Mesenteric fat pad (tissue), 1 donor: ENCODE measurements at places on chromosomes 3 and 15. TPM values are rescaled to one million over a fixed set of nuclear protein-coding genes. Genes with fewer than 3 reads are reported as not detected.

DNA sequence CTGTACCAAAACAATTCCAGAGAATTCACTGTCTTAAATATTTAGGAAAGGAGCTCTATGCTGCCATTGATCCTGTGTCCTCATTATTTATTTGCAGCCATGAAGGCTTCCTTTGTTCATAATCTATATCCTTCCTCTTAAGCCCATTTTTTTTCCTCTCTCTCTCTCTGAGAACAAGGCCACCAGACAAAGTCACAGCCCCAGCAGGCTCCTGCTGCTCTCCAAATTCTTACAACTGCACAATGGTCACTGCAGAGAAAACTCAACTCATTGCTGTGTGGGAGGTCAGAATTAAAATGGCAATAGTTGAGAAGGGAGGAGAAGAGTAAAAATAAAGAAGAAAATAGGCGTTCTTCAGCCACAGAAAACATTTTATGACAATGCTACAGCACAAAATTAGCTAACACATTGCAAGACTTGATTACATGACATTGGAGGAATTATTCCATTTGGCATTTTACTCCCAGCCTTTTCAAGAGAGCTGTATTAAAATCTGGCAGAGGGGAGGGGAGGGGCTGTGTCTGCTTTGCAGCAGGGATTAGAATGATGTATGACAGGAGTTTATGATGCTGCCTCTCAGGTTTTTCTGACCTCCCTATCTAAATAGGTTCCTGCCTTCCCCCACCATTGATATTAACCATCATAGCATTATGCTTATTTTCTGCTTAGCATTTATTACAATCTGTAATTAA is 399.7 kb upstream of the THBS1 start:
- DNase-seq = no peak

The PLS1 gene
- 1.2 TPM for total RNA-seq

GRCh38 chr3:115843206-115843605 is 219.9 kb downstream of the GAP43 start:
- no peak for DNase-seq

DNA sequence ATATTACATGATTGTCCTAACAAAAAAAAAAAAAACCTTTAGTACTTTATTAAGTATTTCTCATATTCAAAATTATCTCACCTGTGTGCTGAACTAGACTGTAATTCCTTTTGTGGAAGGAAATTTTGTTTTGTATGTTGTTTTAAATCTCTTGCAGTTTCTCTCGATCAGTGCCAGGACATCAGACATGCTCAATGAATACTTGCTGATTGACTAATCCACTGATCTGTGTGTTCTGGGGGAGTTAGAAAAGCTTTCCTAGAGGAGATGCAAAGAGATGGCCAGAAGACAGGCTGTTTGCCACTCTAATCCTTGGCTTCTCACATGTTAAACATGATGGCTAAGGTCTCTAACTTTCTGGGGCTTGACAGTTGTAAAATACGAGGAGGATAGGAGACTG is 233.3 kb upstream of the NR2E3 start:
- DNase-seq = no peak

GRCh38 chr15:97679106-97679688 is 281.3 kb upstream of the ARRDC4 start:
- DNase-seq = no peak

The PRR20G gene
- not detected for total RNA-seq

DNA sequence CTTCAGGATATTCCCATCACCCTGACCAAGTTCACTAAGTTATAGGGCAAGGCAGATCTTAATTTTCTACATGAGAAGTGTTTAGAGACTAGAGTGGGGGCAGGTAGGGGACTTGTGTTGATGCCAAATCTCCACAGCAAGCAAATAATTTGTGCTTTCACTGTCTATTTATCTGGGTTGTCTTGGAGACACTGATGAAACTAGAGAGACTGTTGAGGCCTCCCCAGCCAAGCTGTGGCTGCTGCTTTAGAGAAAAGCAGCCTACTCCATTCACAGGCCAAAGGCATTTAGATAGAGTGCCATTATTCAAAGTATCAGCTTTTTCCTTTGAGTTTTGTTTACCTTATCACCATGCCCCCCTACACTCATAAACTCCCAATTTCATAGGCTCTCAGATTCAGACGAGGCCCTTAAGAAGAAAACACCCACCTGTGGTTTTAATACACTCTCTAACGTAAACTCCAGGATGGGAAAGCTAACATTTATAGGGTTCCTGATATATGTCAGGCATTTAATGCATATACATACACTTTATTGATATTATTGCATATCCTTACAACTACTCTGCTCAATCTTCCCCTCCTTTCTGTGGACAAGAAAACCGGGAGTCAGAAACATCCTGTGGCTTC is 130.4 kb upstream of the FOXB1 start:
- no peak for DNase-seq

GRCh38 chr3:85081191-85081906 is 122.6 kb downstream of the CADM2 start:
- no peak for DNase-seq

DNA sequence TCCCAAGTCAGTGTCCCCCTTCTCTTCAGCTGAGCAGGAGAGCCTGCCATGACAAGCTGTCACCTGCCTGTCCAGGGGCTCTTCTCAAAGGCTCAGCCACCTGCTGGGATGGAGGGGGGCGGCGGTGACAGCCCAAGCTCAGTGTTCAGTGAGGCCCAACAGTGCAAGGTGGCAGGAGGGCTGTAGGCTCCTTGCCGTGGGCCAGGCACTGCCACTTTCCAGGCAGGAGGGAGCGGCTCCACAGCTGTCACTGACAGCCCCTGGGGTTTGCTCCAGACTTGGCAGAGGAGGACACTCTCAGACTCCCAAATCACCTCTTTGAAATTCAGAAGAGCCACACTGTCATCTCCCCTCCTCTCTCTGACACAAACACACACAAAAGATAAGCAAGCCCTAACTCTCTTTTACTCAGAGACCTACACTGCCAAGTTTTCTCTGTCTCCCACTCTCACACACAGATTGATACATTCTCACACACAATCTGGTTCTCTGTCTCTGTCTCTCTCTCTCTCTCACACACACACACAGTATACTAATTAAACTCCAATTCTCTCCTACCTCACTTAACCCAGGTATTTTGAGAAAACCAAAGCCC is 443.3 kb downstream of the EPHB1 start:
- DNase-seq = no peak

The ADAMTSL3 gene
- total RNA-seq = 5.8 TPM

DNA sequence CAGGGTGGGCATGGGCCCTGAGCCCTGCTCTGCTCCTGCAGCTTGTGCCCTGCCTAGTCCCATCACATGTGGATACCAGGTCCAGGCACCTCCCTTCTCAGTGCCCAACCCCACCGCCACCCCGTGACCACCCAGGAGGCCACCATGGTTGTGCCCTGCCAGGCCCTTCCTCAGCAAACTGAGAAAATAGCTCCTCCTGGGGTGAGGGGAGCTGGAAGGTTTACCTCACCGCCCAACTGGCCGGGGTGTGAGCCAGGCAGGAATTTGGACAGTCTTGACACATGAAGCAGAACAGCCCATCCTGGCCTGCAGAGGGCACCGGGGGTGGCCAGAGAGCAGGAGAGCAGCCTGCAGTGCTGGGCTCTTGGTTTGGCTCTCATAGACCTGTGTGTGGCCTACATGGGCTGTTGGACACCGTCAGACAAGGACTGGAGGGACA is 11.4 kb upstream of the C3orf22 start:
- peak; percentile 53 for DNase-seq

DNA sequence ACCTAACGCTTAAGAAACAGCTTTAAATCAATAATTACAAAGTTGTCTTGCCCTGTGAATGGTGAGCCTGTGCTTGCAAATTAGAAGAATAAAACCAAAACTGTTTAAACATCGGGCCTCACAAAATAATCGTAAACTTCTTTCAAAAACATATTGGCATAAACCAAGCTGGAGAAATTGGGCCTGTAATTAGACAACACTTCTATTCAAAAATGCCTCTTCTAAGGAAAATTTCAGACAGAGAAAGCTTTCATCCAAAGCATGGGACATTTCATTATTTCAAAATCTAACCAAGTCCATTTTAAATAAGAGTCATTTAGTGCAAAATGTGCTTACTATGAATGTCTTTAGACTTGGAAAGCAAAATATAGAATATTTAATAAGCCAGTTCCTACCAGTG is 35.5 kb upstream of the GNB4 start:
- DNase-seq = no peak

The ACVR2B gene
- 2.7 TPM for total RNA-seq

The DISP2 gene
- total RNA-seq = 0.26 TPM

The CCDC80 gene
- total RNA-seq = 426 TPM

The AMIGO3 gene
- total RNA-seq = not detected

- DNase-seq = no peak
These were observed 35.7 kb downstream of the GPR176 start for GRCh38 chr15:39884351-39884750.

GRCh38 chr3:117660941-117661817 is 951.6 kb downstream of the TUSC7 start:
- no peak for DNase-seq

The NTRK3 gene
- total RNA-seq = 1.6 TPM

GRCh38 chr3:186025161-186025560 is 83.7 kb downstream of the ETV5 start:
- no peak for DNase-seq

The TRIM42 gene
- not detected for total RNA-seq

- DNase-seq = peak; percentile 89
These were observed 675 bp downstream of the RBM15B start for GRCh38 chr3:51391566-51392354.

GRCh38 chr15:86044981-86045380 is 34.7 kb upstream of the AGBL1 start:
- DNase-seq = no peak

DNA sequence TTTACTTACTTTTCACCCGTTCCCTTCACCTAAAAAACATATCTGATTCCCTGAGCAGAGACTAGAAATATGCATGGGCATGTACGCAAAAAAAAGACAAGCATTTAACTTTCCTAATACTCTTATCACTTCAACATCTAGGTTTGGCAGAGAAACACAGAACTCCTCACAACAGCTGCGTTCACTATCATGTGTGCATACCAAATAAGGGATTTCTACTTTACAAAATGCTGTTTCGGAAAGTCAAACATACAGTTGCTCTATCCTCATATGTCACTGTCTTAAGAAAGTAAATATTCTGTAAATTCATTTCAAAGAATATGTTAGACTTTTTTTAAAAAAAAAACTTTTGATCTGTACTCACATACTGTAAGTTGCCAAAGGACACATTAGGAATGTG is 65.1 kb upstream of the CBLB start:
- no peak for DNase-seq

GRCh38 chr3:49462222-49462621 is 7.8 kb upstream of the DAG1 start:
- no peak for DNase-seq

DNA sequence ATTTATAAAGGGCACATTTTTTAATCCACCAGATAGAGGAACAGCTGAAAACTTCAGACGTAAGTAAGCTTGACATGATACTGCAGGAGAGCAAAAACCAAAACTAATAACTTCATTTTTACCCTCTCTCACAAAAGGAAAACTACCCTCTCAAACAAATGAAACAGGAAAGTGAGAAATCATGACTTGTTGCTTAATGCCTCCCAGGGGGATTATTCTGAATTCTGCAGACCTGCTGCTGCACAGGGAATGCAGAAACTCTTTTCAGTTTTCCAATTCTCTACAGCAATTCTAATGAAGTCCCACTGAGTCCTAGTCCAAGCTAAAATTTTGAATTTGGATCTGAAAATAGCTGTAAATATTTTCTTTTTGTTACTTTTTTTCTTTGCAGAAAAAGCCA is 637.1 kb upstream of the CCDC54 start:
- no peak for DNase-seq

DNA sequence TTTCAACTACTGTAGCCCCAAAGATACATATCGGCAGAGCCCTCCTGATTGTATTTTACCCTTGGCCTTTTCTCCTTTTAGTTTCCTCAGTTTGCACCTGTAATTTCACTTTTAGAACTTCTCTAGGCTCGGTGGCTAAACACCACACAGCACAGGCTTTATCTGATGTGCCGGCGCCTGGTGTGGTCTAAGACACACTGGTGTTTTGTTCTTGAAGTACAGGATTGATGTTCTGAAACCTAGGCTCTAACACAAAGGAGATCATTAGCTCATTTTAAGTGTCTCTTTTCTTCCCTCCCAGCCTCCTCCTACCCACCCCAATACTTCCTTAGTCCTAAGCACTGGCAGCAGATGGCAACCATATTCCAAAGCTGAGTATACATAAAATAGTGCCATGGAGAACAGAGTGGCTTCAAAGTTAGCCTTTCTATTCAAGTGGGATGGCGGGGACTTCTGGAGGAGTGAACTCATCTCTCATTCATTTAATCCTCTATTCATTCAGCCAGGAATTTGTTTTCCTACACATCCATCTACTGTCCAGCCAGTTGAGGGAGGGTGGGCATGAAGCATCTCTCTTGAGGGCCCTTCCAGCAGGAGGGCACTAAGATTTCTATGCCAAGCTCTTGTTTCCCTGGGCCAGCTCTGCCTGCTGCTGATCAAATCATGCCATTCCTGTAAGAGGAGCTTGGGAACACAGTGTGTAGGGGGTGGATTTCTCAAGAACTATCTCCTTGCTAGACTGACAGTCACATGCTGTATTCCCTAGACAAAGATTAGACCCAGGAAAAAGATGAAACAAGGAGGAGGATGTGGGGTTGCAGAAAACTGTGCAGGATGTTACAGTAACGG is 71.2 kb downstream of the TIGIT start:
- DNase-seq = no peak

GRCh38 chr3:118997190-118997589 is 37.5 kb downstream of the IGSF11 start:
- no peak for DNase-seq

The XYLB gene
- total RNA-seq = 5.2 TPM

The SOX14 gene
- not detected for total RNA-seq

The LRRN1 gene
- 0.42 TPM for total RNA-seq

DNA sequence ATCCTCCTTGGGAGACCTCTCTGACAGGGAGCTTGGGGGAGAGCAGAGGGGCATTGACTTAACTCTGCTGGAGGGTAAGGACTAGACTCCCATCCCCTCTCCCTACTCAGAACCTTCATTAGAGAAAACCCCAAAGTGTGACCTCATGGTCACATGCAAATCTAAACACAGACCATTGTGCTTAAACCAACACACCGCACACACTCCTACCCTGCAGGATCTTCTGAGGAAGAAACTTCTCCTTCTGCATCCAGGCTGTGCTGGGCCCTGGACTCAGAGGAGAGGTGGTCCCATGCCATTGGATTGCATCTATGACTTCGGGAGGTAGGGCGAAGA is 805 bp upstream of the PARP16 start:
- DNase-seq = no peak

- DNase-seq = no peak
These were observed 40.4 kb upstream of the CLSTN2 start for GRCh38 chr3:139894643-139894989.

DNA sequence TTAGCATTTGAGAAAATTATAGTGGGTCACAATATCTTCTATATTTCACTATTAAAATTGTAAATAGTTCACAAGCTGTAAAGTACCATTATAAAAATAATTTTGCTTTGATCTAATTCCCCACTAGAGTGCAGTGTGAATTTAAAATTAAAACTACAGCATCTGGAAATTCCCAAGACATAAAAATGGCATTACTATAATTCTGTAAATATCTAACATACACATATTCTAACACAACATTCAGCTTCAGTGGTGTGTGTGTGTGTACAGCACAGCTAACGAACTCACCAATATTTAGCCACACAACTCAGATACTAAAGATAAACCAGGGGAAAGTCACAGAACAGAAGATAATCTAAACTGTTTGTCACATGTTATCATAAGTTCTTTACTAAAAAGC is 424.9 kb upstream of the ZNF385D start:
- DNase-seq = no peak

GRCh38 chr3:11588755-11589154 is 55.0 kb downstream of the VGLL4 start:
- no peak for DNase-seq
